Stimulated activated CD8-positive, alpha-beta memory T cell treated with anti-CD3 and anti-CD28 coated beads, Interleukin-4, amount 100 ng/mL, for 4 hours (primary cell): ENCODE measurements at places on chromosomes 6 and 20.

DNA sequence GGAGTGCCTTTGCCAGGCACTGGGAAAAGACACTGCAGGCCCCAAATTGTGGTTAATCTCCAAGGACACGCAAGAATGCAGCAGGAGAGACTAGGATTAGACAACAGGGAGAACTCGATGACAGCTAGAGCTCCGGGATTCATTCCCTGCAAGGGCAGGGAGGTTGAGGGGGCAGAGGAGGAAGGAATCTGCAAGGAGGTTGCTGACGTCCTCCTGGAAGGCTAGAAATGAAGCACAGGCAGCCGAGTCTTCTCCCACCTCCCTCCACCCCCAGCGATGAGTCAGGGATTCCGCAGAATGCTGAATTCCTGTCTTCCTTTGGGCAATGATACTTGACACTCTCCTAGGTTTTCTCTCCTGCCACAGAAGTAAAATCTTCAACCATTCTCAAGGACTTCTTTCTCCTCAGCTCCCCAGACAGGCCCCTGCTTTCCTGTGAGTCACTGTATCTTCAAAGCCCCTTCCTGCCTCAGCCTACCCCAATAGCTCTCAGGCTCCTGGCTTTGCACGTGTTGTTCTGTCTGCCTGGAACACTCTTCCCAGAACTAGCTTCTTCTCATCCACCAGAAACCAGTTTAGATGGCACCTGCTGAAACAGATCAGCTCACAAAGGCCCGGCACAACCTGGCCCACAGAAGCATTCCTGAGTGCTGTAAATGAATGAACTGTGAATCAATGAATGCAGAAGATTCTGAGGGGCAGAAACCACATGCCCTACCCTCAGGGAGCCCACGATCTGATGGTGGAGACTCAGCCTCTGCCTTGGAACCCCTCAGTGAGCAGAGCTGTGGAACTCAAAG, 85.6 kb downstream of the MRPL14 start:
- DNase-seq, result no peak

- DNase-seq, result no peak
Measured at GRCh38 chr6:43246301-43247113, 3.2 kb downstream of the TTBK1 start.

DNA sequence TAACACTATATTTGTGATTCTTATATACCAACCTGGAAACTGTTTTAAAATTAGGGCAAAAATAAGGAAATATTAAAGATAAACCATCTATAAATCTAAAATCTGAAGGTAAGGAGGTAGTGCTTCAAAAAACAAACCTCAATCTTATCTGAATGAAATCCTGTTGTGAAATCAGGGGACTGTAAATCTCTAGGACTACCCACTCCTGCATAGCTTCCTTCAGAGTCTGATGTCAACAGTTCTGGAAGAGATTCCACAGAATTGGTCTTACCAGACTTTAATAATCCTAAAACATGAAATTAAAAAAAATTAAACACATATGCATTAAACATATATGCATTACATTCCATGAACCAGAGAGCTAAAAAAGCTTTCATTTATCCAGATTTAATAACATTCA, 51.4 kb downstream of the IBTK start:
- no peak for DNase-seq

GRCh38 chr6:34671367-34671766, 25.2 kb downstream of the ILRUN start:
- DNase-seq, result no peak

DNA sequence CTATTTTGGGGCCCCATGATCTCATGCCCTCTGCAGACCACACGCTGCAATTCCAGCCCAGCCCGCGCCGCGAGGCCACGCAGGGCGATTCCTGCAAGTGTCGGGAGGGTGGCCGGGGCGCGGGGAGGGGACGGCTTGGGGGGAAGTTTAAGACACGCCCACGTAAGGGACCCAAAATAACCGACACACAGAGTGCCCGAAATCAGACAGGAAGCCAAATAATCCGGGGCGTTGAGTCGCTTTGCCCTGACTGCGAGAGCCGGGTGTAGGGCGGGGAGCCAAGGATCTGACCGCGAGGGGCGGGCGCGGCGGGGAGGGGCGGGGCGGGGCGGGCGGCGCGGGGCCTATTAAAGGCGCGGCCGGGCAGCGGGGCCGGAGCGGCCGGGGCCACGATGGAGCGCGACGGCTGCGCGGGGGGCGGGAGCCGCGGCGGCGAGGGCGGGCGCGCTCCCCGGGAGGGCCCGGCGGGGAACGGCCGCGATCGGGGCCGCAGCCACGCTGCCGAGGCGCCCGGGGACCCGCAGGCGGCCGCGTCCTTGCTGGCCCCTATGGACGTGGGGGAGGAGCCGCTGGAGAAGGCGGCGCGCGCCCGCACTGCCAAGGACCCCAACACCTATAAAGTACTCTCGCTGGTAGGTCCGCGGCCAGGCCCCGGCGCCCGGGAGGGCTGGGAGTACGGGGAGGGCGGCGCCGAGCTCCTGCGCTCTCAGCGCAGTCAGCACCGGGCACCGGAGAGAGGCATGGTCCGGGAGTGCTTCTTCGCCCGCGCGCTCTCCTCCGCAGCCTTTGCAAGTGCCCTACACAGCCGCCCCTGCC, at the start of gene ENPP1:
ENPP1 (plus strand) TSS at position 377 of the 816 bp plus-strand sequence; CDS start at position 393, 16 bp downstream.
- DNase-seq, result no peak

DNA sequence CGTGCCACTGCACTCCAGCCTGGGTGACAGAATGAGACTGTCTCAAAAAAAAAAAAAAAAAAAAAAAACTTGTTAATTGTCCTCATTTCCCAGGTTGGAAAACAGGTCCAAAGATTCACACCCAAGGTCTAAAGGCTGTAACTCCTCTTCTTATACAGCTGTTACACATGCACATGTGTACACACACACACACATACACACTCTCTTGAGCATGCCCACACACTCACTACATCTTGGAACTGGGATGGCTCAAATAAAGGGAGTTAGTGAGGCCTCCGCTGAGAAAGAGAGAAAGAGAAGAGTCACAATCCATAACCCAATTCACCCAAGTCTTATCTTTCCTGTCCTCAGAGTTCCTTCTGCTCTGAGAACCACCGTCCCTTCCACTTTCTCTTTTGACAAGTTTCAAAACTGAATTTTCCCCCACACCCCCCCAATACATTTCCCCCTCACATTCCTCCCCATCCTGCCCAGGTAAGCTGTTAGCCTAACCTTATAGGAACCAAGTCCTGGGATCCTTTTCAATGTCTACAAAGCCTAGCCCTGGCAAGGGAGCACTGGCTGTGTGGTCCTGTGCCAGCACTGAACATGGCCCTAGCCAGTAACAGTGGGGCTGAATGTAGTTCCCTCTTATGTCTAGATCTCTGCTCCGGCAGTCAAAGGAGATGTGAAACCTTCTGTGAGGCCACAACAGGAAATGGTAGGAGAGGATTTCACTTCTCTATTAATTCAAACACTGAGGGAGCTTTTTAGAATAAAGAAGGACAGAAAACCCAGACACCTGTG, 3.2 kb upstream of the HLA-DMB start:
- DNase-seq, result no peak

DNA sequence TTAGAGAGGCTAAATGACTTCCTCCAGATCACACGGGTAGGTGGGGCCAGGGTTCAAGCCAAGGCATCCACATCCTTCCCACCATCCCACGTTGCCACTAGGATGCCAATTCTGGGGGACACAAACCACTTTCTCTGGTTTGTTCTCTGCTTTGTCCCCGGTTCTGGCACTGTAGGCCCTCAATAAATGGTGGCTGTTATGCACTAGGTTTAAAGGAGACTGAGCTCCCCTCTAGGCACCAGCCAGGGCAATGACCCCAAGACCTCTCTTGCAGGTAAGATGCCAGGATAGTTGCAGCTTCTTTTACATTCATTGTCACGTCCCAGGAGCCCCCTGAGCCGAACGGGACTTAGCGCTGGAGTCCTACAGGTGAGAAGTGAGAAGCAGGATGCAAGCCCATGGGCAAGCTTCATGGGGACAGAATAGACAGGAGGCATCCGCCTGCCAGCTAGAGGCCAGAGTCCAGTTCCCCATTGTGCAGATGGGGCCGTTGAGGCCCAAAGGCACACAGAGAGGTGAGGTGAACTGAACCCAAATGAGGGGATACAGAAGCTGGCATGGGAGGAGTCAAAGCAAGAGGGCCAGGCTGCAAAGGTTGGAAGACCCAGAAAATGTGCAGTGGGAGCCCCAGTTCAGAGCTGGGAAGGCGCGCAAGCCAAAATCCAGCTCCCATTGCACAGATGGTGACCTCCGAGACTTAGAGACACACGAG, 677 bp downstream of the PXMP4 start:
- DNase-seq, result no peak

GRCh38 chr6:37878150-37878710, 58.7 kb downstream of the ZFAND3 start:
- no peak for DNase-seq

DNA sequence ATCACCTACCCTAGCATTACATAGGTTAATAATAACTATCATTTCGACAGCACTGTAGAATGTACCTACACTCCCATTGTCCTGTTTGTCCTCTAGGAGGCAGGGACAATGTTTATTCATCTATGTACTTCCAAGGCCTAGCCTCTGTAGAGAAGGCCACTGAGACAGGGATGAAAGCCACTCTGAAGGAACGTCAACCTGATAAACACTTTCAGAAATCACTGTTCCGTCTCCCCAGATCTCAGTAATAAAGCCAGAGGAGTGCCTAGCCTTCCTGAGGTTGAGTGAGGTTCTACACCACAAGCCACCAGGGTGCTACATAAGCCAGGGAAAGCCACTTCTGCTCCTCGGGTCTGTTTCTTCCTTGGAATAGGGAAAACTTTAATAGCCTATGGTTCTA, 44.8 kb downstream of the POPDC3 start:
- DNase-seq, result no peak

GRCh38 chr6:44868335-44868668, 459.8 kb upstream of the RUNX2 start:
- no peak for DNase-seq

DNA sequence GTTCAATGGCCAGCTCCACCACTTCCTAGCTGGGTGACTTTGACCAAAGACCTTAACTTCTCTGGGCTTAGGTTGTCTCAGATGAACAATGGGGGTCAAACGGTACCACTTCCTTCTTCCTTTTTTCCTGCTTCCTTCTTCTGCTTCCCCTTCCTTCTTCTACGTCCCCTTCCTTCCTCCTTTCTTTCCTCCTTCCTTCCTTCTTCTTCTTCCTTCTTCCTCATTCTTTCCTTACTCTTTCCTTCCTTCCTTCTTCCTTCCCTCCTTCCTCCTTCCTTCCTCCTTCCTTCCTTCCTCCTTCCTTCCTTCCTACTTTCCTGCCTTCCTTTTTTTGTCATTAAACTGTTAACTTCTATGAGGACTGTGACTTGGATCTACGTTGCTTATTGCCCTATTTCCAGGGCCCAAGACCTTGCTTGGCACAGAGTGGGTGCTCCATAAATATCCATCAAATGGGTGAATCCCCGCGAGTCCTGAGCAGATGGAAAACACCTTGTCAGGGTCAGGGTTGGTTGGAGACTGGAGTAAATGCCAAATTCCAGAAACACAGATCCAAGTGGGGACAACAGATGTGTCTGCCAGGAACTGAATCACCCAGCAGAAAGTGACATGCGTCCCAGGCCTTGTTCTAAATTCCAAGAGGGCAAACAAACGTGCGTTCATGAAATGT, 243.3 kb downstream of the PREX1 start:
- no peak for DNase-seq

GRCh38 chr6:73263570-73263909, 544 bp upstream of the KHDC1 start:
- DNase-seq, result no peak

GRCh38 chr20:62886709-62887058, 25.1 kb upstream of the TCFL5 start:
- no peak for DNase-seq

DNA sequence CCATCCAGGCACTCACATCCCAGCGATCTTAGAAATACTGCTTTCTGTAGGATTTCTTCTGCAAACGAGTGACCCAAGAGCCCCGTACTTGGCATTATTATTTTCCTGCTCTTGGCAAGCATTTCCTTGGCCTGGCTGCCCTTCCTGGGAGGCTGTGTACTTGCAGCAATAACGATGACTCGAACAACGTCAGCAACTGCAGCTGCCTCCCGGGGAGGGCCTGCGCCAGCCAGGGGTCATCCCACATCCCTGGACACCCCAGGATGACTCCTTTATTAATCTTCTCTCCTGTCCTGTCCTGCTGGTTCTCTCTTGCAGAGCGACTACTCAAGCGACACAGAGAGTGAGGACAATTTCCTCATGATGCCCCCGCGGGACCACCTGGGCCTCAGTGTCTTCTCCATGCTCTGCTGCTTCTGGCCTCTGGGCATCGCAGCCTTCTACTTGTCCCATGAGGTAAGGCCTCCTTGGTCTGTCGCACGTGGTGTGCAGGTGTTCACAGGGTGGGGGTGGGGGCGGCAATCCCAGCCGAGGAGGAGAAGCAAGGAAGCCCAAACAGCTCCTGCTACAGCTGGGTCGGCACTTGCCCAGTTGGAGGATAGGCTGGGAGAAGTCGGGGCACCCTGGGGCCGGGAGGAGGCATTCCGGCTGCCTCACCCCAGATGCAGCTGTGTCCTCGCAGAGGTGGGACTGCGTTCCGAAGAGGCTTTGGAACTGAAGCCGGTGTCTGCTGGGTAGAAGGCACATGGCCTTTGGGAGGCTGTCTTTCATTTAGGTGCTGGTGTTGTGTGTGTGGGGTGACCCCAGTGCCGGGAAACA, 115.3 kb downstream of the SYNDIG1 start:
- no peak for DNase-seq

GRCh38 chr6:143061597-143062385, 1.1 kb downstream of the AIG1 start:
- DNase-seq, result no peak

DNA sequence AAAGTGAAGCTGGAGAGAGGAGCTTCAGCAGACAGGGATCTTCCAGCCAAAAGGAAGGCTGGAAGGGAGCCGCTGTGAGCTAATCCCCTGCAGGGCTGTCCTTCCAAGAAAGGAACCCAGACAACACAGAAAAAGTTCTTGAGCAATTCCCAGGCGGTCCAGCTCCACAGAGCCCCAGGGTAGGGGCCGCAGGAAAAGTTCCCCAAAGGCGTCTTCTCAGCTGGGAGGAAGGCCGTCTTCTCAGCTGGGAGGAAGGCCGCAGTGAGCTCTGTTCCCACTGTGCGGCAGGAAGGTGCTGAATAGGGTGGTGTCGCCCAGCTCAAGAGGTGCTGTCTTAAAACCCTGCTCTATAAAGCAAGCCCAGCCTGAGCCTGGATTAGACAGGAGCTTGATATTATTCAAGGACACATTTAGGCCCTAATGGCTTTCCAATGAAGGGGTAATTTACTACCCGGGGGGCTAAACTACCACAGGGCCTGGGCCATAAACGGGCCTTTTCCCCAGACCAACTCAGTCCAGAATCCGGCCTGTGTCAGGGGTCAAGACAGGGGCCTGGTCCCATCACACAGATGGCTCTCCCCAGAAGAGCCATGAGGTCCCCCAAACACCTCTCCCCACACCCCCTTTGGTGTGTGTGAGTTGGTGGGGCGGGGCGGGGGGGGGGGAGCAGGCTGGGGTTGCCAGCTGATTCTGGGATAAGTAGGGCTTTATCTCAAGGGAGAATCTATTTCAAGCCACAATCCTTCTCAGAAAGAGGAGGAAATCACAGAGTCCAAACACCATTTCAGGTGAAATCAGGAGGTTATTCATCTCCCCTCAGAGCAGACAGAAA, 103.6 kb downstream of the NOL4L start:
- no peak for DNase-seq

GRCh38 chr6:150352321-150353296, 16.2 kb upstream of the IYD start:
- DNase-seq, result no peak

- DNase-seq, result no peak
Measured at GRCh38 chr6:37943436-37944058, 124.0 kb downstream of the ZFAND3 start.
